ENCODE measurements at places on chromosomes 4 and X. TPM values are rescaled to one million over a fixed set of nuclear protein-coding genes. Genes with fewer than 3 reads are reported as not detected.

The GAGE12E gene
- total RNA-seq, result not detected

The ALG13 gene
- total RNA-seq, result 17.8 TPM

The LNX1 gene
- 6.0 TPM for total RNA-seq

GRCh38 chr4:81796790-81797528 is 325.3 kb upstream of the RASGEF1B start:
- H3K27ac ChIP-seq, result no peak overlapping the region
- no peak overlapping the region for H3K4me3 ChIP-seq
- H3K36me3 ChIP-seq, result no peaks in the 10 kb centered on the region
- no peaks in the 10 kb centered on the region for H3K27me3 ChIP-seq
- no peaks in the 10 kb centered on the region for H3K4me1 ChIP-seq
- no peak for DNase-seq

- no peaks in the 10 kb centered on the region for H3K27me3 ChIP-seq
- H3K4me3 ChIP-seq, result no peak overlapping the region
- H3K27ac ChIP-seq, result no peak overlapping the region
Measured at GRCh38 chrX:110401135-110401534, 42.5 kb downstream of the RTL9 start.

Measured in right lobe of liver (tissue), 6 donors.